Germinal center (tissue), 1 donor: ENCODE measurements at places on chromosomes 3 and 15.

- no peak for DNase-seq
These were observed 145.1 kb downstream of the LRRC28 start for GRCh38 chr15:99396375-99396774.

GRCh38 chr15:78943692-78944091 lies 1.2 kb downstream of the CTSH start:
- peak; percentile 42 for DNase-seq

DNA sequence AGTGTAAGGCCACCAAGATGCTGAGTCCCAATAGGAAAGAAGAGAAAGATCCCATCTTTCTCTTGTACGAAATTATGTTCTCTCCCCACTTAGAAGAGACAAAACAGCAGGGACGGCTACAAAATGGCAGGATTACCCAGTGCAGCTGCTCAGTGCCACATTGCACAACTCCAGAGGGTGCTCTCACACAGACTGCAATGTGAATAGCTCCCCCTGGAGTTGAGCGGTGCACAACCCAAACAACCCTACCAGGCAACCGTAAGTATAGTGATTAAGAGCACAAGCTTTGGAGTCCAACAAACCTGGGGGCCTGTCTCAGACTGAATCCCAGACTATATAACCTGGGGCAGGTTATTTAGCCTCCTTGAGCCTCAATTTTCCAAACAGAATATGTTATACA lies 3.1 kb upstream of the BHLHE40 start:
- DNase-seq = no peak

DNA sequence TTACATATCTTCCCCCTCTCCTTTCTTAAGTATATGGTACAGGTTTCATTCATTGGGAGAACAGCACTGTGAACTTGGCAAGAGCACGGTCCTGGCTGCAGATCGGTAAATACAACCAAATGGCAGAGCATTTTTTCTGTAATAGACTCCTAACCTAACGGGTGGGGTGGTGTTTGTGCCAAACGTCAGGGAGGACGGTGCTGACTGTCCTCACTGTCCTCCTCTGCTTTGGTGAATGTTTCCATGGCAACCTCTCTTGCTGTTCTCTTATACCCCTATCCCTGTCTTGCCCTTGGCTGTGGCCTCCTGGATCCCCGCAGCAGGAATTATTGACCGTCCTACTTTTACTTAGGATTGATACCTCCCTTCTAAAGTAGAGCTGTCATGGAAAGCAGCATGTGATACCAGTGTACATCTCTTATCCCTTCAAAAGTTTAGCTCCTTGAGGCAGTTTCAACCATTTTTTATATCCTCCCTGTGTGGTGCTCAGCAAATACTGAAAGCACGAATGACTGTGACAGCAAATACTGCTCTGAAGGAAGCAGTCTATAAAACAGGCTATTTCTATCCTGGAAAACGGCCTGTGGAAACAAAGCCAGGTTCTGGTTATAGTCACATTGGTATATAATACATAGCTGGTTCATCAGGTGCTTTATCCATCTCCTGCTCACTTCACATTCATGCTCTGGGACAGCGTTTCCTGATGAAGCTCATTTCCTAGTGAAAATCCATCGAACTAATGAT lies 275.4 kb upstream of the C2CD4B start:
- no peak for DNase-seq

GRCh38 chr15:34182942-34183341 lies 27.0 kb downstream of the KATNBL1 start:
- DNase-seq = no peak

GRCh38 chr15:28933710-28934445 lies 48.1 kb downstream of the APBA2 start:
- DNase-seq = no peak

DNA sequence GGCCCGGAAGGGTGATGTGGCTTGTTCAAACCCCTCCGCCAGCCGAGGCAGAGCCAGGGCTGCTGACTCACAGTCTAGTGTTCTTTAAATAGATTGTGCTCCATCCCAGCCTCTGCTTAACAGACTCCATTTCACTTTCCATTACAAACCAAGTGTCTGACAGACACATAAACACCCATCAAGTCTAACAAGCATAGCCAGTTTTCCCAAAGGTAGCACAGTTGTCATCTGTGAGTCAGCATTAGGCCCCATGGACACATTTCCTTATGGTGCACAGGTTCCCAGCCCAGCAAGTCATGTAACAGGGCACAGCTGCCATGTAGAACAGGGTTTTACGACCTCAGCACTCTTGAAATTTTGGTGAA lies 109.9 kb upstream of the RAP2B start:
- DNase-seq = no peak

DNA sequence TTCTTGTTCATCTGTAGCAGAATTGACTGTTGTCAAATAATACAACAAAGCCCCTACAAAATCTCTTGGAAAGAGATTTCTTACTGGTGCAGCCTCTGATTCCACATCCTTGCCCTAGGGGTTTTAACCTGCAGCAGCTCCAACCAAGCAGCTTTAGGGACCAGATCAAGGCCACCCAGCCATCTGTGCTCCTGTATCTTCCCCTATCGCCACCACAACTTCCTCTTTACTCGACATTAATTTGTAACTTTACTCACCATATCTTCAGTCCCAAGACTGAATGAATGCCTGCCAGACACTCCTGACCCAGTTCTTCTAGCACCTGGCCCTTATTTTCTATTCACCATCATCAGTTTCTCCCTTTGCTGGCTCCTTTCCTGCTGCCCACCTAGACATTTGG lies 156.6 kb upstream of the IL12A start:
- peak; percentile 35 for DNase-seq

DNA sequence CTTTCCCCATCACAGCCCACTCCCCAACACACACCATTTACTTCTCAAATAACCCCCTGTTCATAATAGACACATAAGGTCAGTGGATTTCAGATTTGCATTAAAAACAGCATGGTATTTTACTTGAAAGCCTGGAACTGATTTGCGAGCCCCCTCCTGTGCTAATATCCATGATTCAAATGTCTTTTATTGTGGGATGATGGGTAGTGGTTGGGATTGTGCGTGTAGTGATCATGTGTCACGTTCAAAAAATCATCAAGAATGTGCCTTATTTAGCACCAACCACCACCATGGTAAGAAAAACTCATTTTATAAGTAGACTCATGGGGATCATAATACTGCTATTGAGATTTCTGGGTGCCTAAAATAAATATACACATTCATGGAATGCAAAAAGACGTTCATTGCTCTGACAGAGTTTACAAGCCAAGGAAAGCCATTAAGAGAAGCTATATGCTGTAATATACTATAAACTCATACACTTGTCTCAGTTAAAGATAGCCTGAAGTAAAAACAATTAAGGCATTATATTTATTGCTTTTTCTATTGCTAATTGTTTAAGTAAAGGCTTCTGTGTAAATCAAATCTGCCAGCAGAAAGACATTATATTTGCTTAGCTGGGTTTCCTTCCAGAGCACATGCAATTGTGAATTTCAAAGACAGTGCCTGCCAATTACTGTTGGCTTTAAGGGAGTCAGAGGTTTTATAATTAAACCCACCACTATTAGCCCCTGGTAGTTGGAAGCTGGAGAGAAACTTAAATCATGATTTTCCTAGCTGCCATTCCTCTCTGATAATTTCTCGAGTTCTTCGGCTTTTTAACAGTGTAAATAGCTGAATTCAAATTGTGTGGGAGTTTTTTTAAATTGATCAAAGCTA lies 4.0 kb downstream of the TRAT1 start:
- no peak for DNase-seq

DNA sequence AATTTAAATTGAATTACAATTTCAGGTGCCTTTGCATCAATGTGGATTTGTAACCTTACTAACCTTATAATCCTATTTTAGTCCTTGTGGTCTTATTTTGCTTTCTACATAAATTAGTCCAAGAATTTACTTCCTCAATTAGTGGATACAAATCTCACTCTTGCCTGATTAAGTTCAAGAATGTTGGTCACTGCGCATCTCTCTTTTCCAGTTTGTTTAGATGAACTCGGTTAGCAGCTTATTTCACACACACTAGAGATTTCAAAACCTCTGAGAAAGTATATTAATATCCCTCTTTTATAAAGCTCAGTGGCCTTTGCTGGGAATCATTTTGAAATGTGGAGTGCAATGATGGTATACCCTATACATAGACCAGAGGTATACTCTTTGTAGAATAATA lies 243.4 kb downstream of the DTWD1 start:
- DNase-seq = no peak

GRCh38 chr3:135762188-135762856 lies 203.2 kb upstream of the PPP2R3A start:
- DNase-seq = no peak

GRCh38 chr3:47813551-47814177 lies 10.7 kb downstream of the DHX30 start:
- no peak for DNase-seq

- no peak for DNase-seq
These were observed 58.9 kb upstream of the GOLGA8J start for GRCh38 chr15:30023798-30024295.

- DNase-seq = no peak
These were observed 34.5 kb downstream of the MGLL start for GRCh38 chr3:127787571-127788365.

DNA sequence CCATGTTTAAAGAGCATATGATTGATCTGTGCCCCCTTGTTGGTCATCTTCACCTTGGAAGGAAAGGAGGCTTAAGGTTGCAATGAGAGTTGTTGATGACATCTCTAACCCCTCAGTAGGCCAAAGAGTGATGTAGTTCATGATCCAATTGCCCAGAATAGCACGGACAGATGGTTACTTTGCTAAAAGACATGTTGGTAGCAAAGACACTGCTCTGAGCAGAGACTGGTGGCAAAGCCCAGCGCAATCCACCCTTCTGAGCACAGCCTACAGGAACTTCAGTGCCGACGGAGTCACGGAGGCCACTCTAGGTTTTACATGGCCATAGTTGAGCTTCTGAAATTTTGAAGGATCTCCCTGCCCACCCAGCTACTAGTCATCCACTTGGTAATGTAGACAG lies 21.8 kb downstream of the FBXO45 start:
- no peak for DNase-seq

DNA sequence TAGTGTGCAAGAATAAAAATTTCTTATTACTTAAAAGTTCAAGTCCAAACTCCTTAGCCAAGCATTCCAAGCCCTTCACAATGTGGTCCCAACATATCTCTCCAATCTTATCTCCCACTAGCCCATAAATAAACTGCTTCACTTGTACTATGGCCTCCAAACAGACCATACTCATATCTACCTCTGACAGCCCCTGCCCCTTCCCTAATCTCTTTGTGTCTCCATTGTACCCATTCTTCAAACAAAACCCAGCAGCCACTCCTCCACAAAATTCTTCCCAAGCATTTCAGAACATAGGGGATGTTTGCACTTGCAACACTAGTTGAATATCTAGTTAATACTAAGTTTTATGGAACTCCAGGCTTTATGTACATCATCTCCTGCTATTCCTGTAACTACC lies 30.5 kb downstream of the LCMT2 start:
- no peak for DNase-seq

DNA sequence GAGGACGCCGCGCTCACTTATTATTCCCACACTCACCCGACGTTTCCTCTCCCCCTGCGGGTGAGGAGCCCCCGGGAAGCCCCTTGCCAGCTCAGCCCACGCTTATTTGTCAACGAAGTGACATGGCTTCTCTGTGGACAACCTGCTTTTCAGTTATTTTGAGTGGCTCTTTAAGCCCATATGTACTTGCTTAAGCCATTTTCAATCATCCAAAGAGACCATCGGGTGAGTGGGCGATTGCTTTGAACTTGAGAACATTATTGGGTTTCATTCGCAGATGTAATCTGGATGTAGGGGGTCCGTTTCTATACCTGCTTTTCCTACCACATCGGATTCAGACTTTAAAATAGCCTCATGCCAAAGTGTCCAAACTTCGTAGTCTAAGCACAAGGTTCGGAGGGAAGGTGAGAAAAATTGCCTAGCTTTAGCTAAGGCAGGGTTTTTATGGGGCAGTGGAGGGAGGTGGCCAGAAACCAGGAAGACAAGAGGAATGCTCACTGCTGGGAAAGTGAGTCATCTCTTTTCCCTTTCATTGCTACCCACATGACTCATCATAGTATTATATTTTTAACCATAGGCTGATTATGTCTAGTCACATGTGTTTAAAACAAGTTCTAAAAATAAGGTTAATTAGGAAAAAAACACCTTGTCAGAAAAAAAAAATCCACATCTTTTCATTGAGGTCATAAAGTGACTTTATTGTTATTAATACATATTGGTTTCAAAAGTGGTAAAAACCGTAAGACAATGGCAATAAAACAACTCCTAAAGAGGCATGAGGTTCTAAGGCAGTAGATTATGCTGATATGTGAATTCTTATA lies 773.1 kb upstream of the NR2F2 start:
- DNase-seq = no peak

GRCh38 chr15:99443056-99443756 lies 122.6 kb upstream of the MEF2A start:
- DNase-seq = no peak

- no peak for DNase-seq
These were observed 30.4 kb downstream of the IQSEC1 start for GRCh38 chr3:13042715-13043271.

GRCh38 chr3:190853464-190853863 lies 9.0 kb downstream of the GMNC start:
- DNase-seq = no peak

GRCh38 chr3:114809668-114810413 lies 337.2 kb downstream of the ZBTB20 start:
- DNase-seq = no peak

DNA sequence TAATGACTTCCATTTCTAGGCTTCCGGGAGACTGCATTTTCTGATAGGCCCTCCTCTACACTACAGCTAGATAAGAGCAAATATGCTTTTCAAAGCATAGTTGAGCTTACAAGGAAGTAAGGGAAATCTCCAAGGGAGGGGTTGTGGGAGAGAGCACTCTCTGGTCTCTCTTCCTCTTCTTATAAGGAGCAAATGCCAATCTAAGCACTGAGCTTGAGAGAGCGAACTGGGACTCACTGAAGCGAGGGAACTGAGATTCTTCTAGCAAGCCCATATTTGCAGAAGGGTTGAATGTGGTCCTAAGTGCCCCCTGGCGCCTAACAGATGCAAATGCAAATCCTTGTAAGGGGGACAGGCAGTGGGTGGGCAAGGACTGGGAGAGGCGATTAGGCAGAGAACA lies 164.8 kb downstream of the ERC2 start:
- peak; percentile 61 for DNase-seq

- no peak for DNase-seq
These were observed 7.0 kb upstream of the DMXL2 start for GRCh38 chr15:51629612-51630011.

DNA sequence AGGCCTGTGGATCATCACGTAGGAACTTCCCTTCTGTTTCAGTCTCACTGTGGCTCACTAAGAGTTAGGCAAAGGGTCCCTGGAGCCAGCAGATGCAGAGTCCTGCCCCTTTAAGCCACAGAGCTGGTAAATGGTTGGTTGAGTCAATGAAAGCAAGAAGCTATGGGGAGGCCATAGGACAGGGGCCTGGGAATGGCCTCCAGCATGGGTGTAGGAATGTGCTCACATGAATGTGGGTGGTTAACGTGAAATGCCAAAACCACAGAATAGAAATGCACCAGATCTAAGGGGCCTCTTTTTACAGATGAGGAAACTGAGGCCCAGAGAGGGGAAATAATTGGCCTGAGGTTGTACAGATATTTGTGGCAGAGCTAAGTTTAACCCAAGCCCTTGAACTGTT lies 150.3 kb downstream of the TLE3 start:
- no peak for DNase-seq

GRCh38 chr3:143090976-143091837 lies 28.4 kb upstream of the CHST2 start:
- DNase-seq = no peak

- no peak for DNase-seq
These were observed 26.2 kb downstream of the UBE2Q2 start for GRCh38 chr15:75869446-75869845.

GRCh38 chr3:120088622-120089021 lies 5.6 kb downstream of the GSK3B start:
- no peak for DNase-seq
